GM23248 (cell line): ENCODE measurements at places on chromosomes 3 and 15.

DNA sequence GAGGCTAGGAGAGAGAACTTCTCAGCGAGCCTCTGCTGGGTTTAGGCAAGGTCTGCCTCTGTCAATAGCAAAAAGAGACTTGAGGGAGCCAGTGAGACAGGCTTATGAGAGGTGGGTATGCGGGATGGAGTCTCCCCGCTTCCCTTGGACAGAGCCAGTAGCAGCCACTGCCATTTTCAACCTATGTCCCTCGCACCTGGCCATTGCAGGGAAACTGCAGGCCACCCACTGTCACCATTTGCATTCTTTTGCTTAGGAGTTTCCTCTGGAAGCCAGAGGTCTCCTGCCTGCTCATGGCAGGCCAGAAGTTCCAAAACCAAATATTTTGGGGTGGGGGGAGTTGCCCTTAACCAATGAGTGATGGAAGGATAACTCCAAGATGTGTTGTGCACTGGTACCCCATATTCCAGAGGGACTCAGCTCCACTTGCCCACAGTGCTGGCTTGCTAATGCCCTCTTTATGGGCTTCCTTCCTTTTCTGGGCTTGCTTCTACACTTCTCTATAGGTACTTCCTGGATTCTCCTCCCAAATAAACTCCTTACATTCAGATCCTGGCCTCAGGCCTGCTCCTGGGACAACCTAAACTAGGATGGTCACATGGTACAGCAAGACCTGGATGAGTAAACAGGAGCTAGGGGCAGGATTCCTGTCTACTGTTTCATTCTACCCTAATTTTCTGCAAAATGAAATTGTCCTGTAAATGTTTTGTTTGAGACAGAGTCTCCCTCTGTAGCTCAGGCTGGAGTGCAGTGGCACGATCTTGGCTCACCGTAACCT, 108.9 kb upstream of the PROK2 start:
- no peaks in the 10 kb centered on the region for H3K36me3 ChIP-seq
- no peaks in the 10 kb centered on the region for H3K4me1 ChIP-seq
- H3K27me3 ChIP-seq: peaks cover 49% of the 10 kb centered on the region

DNA sequence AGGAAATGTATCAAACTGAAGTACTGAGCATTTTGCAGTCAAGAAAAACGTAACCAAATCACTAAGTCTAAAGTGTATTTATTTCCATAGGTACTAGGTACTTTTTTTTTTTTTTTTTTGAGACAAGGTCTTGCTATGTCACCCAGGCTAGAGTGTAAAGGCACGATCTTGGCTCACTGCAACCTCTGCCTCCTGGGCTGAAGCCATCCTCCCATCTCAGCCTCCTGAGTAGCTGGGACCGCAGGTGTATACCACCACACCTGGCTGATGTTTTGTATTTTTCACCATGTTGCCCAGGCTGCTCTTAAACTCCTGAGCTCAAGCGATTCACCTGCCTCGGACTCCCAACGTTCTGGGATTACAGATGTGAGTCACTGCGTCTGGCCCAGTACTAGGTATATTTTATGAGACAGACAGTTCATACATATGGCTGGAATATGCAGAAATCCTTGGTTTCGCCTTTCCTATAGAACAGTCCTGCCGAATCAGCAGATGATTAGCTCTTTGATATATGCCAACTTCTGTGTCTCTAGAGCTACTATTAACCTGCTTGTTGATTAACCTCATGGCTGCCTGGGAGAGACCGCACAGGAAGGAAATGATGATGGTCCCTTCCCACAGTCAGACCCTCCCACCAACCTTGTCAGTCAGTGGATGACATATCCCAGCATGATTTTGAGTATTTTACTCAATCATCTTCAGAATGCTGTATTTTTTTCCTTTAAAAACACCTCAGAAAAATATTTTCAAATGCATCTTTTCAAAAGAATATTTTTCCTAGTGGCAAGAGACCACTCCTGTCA, 32.3 kb downstream of the TMOD3 start:
- H3K27ac ChIP-seq: no peak overlapping the region
- H3K27me3 ChIP-seq: no peaks in the 10 kb centered on the region
- DNase-seq: no peak
- H3K4me1 ChIP-seq: 0 out of 2 replicates have a peak, but pooled peaks cover 5% of the 10 kb centered on the region
- H3K4me3 ChIP-seq: no peak overlapping the region

DNA sequence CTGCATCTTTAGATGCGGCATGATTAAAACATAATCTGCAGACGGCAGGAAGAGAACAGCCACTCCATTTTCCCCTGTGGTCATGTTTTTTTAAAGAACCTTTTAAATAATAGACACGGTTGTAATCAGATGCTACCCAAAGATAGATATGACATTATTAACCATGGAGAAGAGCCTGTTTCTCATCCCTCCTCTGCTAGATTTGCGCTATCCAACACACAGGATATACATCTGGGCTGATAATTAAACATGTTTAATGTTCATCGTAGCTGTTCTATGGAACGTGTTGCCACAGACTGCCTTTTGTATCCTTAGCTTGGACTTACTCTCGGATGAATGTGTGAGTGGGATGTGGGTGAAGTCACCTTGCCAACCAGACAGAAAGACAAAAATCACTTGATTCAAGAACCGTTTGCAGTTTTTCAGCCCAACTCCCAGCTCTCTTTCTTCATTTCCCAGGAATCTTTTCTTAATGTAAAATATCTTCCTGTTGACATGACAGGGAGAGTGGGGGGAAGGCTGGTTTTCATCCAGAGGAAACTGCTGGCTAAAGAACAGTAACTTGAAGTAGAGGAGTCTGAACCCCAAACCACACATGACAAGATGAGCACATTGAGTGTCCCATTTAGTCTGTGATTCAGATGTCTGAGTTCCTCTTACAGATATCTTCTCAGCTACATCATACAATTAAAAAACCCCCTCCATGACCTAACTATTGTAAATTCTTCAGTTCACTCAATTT, 118.6 kb upstream of the PRICKLE2 start:
- H3K4me1 ChIP-seq: peaks cover 59% of the 10 kb centered on the region
- peak overlapping the region; percentile 17 for H3K4me3 ChIP-seq
- DNase-seq: peak; percentile 89
- H3K36me3 ChIP-seq: no peaks in the 10 kb centered on the region

DNA sequence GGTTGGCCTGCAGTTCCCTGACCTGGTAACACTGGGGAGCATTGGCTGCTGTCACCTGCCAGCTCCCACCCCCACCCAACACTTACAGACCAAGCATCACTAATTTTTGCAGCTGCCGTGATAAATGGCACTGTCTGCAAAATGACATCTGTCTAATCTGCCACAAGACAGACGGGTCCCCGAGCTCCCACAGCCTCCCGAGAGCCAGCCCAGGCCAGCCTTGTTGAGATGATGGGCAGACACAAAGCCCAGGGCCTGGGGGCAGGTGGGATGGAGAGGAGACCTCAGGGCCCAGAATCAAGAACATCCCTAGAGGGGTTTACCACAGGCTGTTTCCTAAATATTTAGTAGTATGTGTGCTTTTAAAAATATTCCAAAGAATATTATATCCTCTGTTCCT, 203.4 kb downstream of the TBC1D2B start:
- H3K27me3 ChIP-seq: no peaks in the 10 kb centered on the region
- no peaks in the 10 kb centered on the region for H3K4me1 ChIP-seq
- H3K4me3 ChIP-seq: no peak overlapping the region
- no peaks in the 10 kb centered on the region for H3K36me3 ChIP-seq

DNA sequence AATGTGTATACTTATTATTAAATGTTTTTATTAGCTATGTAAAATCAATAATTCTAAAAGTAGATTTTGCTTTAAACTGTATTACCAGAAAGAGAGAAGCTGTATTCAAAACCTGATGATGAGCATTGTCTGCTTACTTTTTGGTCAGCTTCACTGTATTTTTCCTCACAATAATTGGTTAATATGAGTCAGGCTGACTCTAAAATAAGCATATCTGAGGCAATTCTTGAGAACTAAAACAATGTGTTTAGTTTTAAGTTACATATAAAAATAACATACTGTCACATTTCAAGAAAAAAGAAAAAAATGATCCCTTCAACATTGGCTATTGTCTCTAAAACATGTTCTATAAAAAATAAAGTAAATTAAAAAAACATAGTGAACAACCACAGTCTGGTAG, 66.1 kb downstream of the EPHA3 start:
- no peak overlapping the region for H3K27ac ChIP-seq
- H3K4me1 ChIP-seq: no peaks in the 10 kb centered on the region
- no peaks in the 10 kb centered on the region for H3K27me3 ChIP-seq
- no peak overlapping the region for H3K4me3 ChIP-seq
- peak; percentile 8 for DNase-seq

- H3K4me1 ChIP-seq: peaks cover 92% of the 10 kb centered on the region
- H3K36me3 ChIP-seq: no peaks in the 10 kb centered on the region
- H3K4me3 ChIP-seq: no peak overlapping the region
These were observed 452.8 kb upstream of the THBS1 start for GRCh38 chr15:39127925-39128617.

- H3K4me3 ChIP-seq: no peak overlapping the region
- no peaks in the 10 kb centered on the region for H3K36me3 ChIP-seq
- H3K27me3 ChIP-seq: no peaks in the 10 kb centered on the region
- DNase-seq: no peak
- H3K4me1 ChIP-seq: no peaks in the 10 kb centered on the region
These were observed 204.6 kb upstream of the CFAP20DC start for GRCh38 chr3:59254433-59254832.
